ENCODE measurements at places on chromosomes 2 and 18.

GRCh38 chr18:33901894-33902512, 322.7 kb downstream of the NOL4 start:
- DNase-seq: no peak

- DNase-seq: no peak
Measured at GRCh38 chr18:46728219-46728930, 28.5 kb downstream of the ST8SIA5 start.

DNA sequence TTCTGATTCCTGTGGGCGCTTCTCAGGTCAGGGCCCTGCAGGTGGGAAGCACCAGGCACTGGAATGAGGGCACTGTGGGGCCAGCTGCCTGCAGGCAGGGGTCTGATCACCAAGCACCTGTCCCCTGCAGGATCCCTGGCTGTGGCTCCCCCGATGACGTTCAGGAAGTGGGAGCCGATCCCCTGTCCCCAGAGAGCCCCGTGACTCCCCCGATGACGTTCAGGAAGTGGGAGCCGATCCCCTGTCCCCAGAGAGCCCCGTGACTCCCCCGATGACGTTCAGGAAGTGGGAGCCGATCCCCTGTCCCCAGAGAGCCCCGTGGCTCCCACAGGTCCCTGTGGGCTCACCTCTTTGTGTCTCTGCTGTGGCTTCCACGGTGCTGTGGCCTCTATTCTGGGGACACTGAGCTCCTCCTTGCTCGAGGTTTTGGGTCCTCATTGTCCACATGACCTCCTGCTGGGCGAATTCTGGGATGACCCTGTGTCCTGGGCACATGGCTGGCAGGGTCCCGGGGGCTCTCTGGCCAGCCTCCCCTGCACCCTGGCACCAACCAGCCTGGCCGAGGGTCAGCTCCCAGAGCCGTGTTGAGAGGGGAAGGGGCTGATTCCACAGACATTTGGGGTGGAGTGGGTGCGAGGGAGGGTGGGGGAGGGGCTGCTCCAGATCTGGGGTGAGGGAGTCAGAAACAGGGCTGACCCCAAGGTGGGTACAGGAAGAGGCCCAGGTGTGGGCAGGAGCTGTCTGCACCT, 4.8 kb downstream of the NEU4 start:
- no peak for DNase-seq

DNA sequence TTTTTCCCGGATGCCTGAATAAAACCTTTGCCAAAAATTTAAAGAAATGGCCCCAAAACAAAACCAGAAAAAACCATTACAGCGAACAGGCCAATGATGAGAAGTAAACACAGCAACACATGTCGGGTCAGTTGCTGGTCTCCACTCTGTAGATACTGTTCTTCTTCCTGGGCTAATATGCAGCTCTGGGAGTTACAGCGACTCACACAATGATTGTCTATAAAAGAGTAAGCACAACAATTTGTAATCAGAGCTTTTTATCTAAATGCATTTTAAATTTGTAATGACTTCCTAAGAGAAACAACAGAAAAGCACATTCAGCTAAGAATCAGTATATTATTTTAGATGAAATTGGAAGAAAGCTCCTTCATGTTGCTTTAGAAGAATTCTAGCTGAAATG, 40.3 kb downstream of the GPR155 start:
- DNase-seq: no peak

GRCh38 chr2:195768431-195768830, 111.4 kb downstream of the SLC39A10 start:
- no peak for DNase-seq

DNA sequence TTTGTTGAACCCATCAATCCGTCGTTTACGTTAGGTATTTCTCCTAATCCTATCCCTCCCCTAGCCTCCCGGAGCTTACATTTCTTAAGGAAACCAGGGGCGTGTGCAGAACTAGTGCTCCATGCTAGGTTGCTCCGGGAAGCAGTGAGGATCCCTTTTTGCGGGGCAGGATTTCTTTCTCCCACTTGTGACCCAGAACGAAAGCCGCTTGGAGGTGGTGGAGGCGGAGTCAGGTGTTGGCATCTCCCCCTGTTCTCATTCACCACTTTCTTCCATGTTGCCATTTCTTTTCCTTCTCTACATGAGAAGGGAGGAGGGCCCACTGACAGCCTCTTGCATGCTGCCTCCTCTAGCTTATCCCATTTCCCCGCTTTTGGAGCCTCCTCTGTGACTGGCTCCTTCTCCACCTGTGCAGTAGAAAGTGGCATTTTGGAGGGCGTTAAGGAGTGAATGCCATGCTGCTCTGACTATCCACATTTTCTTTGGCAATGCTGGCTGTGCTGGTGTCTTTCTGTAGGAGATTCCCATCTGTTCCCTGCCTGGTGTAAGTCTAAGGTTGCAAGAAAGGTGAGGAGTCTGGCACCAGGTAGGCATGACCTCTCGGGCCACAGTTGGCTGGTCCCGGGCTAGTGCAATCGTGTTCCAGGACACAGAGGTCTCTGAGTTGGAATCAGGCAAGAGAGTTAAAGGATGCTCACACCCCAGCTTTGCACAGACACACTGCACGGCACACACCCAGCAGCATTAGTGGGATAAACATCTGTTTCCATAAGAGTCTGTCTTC, 89.5 kb downstream of the ACKR3 start:
- DNase-seq: no peak

- no peak for DNase-seq
Measured at GRCh38 chr2:105056245-105056644, 18.4 kb downstream of the MRPS9 start.

GRCh38 chr2:124027182-124027581, 2.1 kb downstream of the CNTNAP5 start:
- no peak for DNase-seq

DNA sequence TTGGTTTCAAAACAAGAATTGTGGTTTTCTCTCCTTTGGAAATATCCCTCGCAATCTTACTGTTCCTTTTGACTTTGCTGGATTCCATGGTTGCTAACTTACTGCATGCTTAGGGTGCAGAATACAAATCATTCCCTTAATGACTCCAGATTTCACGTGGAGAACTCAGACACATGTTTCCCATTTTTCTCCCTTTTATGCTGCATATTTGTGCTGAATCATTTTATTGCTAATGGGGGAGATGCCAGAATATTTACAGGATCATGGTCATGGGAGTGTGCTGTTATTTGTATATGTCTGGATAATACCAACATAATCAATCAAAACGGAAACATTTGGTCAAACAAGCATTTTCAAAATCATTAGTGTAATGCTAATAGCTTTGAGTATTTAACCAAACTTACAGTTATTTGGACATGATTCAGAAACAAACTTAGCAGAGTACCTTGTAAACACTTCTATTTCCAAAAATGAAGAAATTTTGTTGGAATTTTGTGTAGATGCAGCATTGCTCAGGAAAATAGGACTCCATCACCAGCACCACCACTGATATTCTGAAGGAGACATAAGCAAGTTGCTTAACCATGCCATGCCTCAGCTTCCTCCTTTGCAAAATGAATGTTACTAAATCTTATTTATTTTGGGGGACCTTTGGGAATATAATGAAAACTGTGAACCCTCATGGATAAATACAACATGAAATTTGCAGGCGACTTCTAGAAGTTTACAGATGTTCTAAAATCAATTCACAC, 122.5 kb upstream of the RND3 start:
- peak; percentile 90 for DNase-seq

- DNase-seq: no peak
Measured at GRCh38 chr2:82098617-82099016, 1794.1 kb upstream of the LRRTM1 start.

DNA sequence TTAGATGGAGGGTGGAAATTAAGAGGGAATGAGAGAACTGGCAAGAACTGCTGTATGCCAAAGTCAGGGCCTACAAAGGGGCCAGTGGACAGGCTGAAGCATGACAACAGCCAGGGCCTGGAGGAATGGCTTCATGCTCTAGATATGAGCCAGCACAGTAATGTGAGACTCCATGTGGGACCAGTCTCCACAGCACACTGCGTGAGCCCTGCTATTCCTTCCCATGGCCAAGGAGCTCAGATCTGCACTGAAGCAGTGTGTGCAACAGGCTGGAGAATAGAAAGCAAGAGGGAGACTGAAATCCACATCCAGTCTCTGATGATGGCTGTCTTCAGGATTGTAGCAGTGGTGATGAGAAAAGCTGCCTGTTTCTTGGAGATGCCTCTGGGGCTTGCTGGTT, 162.8 kb downstream of the TPGS2 start:
- DNase-seq: peak; percentile 61

- DNase-seq: no peak
Measured at GRCh38 chr2:240412211-240412861, 23.1 kb upstream of the GPC1 start.

- no peak for DNase-seq
Measured at GRCh38 chr2:159272156-159272555, 14.3 kb downstream of the WDSUB1 start.
